ENCODE measurements at places on chromosomes 16 and 17. TPM values are rescaled to one million over a fixed set of nuclear protein-coding genes. Genes with fewer than 3 reads are reported as not detected.

Gene MYH2
- not detected for total RNA-seq

Gene ABCC6
- total RNA-seq: 2.1 TPM

Gene CLDN7
- total RNA-seq: 4.2 TPM

Gene FOXN1
- total RNA-seq: not detected

Gene RAP1GAP2
- total RNA-seq: 3.5 TPM

Gene TLCD3B
- total RNA-seq: not detected

Gene SPN
- total RNA-seq: under 0.01 TPM

Gene ATP2A1
- total RNA-seq: 0.16 TPM

Gene CES1
- 0.60 TPM for total RNA-seq

Gene NEUROD2
- total RNA-seq: under 0.01 TPM

Gene KCTD19
- not detected for total RNA-seq

Gene CD7
- total RNA-seq: not detected

Gene RAB11FIP4
- total RNA-seq: 0.16 TPM

Gene PRAC2
- not detected for total RNA-seq

Gene ARMC7
- total RNA-seq: 1.7 TPM

Gene CHRNE
- 1.2 TPM for total RNA-seq

Gene TP53TG3B
- not detected for total RNA-seq

Gene HEATR9
- total RNA-seq: not detected

Gene PRSS36
- total RNA-seq: 0.17 TPM

Gene EDC4
- 54.4 TPM for total RNA-seq

Gene NTN1
- 1.0 TPM for total RNA-seq

Gene PABPN1L
- total RNA-seq: not detected

Gene KRT16
- 1.9 TPM for total RNA-seq

Gene OR1D5
- total RNA-seq: not detected

Gene CNGB1
- not detected for total RNA-seq

Gene FADS6
- not detected for total RNA-seq

Gene SLC35G6
- total RNA-seq: not detected

Gene SMIM36
- total RNA-seq: not detected

Gene RNU2-1
- not detected for total RNA-seq

Gene CCL22
- total RNA-seq: not detected

Gene WNK4
- total RNA-seq: 0.09 TPM

Gene SLFN14
- not detected for total RNA-seq

Gene CHD9NB
- 5.5 TPM for total RNA-seq

Gene FOXF1
- total RNA-seq: 7.1 TPM

Gene SLC9A5
- 2.2 TPM for total RNA-seq

Gene PRDM7
- total RNA-seq: not detected

Gene TMUB2
- total RNA-seq: 31.0 TPM

Gene UTS2R
- total RNA-seq: not detected
